ENCODE measurements at places on chromosomes 2 and 18.

- H3K27ac ChIP-seq = no peak overlapping the region
- H3K36me3 ChIP-seq = no peaks in the 10 kb centered on the region
- H3K27me3 ChIP-seq = no peaks in the 10 kb centered on the region
Measured at GRCh38 chr2:141440072-141440635, 690.7 kb downstream of the LRP1B start.

- no peak for DNase-seq
- no peaks in the 10 kb centered on the region for H3K27me3 ChIP-seq
- H3K4me3 ChIP-seq = no peak overlapping the region
- no peaks in the 10 kb centered on the region for H3K4me1 ChIP-seq
Measured at GRCh38 chr2:159256159-159256558, 30.3 kb downstream of the WDSUB1 start.

DNA sequence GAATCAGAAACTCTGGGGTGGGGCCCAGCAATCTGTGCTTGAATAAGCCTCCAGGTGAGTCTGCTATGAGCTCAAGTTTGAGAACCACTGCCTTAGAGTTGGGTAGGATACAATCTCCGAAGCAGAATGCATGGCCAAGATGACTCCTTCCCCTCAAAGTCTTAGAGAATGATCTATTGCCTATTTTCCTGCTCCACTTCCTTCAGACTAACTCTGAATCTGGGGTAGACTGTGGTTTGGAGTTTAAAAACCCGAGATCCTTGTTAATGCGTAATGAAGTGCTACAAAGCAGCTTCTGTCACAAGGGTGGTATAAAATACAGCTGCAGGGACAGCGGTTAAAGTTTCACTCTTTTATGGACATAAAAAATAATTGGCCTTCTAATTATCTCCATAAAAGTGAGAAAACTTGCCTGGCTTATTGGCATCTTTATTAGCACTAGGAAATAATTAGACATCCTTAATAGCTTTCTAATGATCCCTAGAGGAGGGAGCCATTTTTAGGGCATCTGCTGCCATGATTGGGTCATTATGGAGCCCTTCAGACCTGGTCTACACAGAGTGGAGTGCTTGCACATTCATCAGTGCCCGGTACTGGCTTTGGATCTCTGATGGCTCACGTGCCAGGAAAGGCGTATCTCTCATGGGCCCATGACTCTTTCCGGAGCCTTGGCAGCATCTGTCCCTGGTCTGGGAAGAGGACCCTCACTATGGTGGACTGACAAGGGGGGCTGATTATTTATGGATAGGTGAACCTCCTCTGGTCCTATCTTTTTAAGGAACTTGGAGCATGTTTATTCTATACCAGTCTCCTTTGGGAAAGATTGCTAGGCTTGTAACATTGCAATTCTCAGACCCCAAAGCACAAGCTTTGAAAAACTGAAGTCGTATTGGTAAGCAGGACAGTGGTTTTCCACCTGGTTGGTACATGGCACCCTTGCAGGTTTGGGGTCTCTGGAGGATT is 28.2 kb downstream of the SIX2 start:
- no peaks in the 10 kb centered on the region for H3K36me3 ChIP-seq
- no peak overlapping the region for H3K4me3 ChIP-seq
- H3K4me1 ChIP-seq = no peaks in the 10 kb centered on the region

DNA sequence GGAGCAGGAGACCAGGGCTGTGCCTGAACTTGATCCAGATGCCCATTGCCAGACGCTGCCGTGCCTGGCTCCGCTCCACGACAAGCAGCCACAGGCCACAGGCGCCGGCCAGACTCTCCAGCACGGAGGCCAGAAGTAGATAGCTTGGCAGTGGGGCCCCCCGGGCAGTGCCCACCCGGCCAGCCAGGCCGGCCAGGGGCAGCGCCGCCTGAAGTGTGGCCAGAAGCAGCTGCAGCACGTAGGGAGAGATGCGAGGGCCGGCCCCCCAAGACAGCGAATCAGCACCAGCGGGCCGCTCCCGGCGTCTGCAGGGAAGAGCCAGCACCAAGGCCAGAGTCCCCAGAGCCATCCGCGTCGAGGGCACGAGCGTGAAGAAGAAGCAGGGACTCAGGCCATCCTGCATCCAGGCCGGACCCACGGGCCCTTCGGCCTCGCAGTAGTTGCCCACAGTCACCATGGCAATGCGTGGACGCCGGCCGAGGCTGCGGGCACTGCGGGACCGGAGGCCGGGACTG is 484 bp downstream of the ABCB6 start:
- peaks cover 50% of the 10 kb centered on the region for H3K36me3 ChIP-seq
- peak overlapping the region; percentile 80 for H3K4me3 ChIP-seq
- H3K27ac ChIP-seq = peak overlapping the region; percentile 82

DNA sequence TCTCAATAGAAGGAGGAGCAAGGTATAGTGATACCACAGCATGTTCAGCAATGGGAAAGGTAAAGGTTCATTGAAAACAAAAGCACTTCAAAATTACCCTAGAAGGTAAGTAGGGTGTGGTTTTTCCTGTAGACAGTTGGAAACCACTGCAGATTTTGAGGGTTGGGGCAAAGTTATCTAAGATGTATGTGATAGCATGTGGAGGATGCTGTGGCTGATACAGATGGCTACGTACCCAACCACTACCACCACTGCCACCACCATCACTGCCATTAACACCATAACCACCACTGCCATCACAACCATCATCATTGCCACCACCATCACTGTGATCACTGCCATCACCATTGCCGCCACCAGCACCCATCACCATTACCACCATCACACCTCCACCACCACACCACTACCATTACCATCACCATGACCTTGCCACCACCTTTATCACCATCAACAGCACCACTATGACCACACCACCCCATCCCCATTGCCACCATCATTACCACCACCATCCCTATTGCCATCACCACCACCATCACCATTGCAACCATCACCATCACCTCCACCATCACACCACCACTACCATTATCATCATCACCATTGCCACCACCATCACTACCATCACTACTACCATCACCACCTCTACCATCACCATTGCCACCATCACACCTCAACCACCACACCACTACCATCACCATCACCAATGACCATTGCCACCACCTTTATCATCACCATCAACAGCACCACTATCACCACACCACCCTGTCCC is 3.7 kb downstream of the TMSB10 start:
- peaks cover 4% of the 10 kb centered on the region for H3K4me1 ChIP-seq
- no peak for DNase-seq
- peaks cover 8% of the 10 kb centered on the region for H3K36me3 ChIP-seq
- H3K4me3 ChIP-seq = peak overlapping the region; percentile 49
- no peak overlapping the region for H3K27ac ChIP-seq

- H3K36me3 ChIP-seq = no peaks in the 10 kb centered on the region
- H3K4me3 ChIP-seq = no peak overlapping the region
- no peak for DNase-seq
- H3K4me1 ChIP-seq = no peaks in the 10 kb centered on the region
- H3K27ac ChIP-seq = no peak overlapping the region
Measured at GRCh38 chr2:17621781-17622180, 81.3 kb downstream of the VSNL1 start.

DNA sequence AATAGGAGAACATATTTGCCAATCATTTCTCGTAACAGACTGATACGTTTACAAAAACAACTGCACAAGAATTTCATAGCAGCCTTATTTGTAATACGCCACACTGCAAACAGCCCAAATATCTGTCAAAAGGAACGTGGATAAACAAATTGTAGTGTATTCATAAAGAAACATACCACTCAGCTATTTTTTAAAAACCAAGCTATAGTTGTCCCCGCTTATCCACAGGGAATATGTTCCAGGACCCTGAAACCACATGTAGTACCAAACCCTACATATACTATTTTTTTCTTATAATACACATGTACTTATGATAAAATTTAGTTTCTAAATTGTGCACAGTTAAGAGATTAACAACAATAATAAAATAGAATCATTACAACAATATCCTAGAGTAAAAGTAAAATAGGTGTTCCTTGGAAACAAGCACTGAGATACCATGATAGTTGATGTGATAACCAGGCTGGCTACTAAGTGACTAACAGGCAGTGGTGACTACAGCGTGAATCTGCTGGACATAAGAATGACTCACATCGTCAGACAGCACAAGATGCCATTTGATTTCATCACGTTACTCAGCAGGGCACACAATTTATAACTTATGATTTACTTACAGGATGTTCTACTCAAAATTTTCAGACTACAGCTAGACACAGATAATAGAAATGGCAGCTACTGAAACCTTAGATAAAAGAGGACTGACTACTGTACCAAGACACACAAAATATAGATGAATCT is 367.4 kb downstream of the NCKAP5 start:
- no peaks in the 10 kb centered on the region for H3K4me1 ChIP-seq
- peak; percentile 28 for DNase-seq
- H3K27me3 ChIP-seq = no peaks in the 10 kb centered on the region
- no peak overlapping the region for H3K27ac ChIP-seq
- H3K36me3 ChIP-seq = no peaks in the 10 kb centered on the region

DNA sequence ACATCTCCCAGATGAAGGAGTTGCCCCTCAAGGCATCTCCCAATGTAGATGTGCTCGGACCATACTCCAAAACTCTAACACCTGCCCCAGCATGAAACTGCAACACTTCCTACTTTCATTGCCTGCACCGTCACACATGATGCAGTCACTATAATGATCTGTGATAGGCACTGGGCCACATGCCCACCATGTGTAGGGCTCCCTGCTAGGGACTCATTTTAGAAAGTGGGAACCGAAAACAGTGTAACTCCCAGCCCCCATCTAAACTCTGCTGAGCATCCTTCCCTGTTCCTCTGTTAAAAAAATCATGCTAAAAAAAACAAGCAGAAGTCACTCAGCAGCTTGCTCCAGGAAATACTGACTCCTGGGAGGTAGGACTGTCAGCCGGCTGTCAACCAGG is 496.1 kb upstream of the RAB6C start:
- H3K27me3 ChIP-seq = no peaks in the 10 kb centered on the region
- no peak for DNase-seq
- no peak overlapping the region for H3K27ac ChIP-seq
- H3K36me3 ChIP-seq = no peaks in the 10 kb centered on the region
- H3K4me1 ChIP-seq = no peaks in the 10 kb centered on the region

- no peaks in the 10 kb centered on the region for H3K36me3 ChIP-seq
- no peak overlapping the region for H3K4me3 ChIP-seq
- H3K27ac ChIP-seq = no peak overlapping the region
Measured at GRCh38 chr2:56208380-56208779, 24.6 kb downstream of the CCDC85A start.

DNA sequence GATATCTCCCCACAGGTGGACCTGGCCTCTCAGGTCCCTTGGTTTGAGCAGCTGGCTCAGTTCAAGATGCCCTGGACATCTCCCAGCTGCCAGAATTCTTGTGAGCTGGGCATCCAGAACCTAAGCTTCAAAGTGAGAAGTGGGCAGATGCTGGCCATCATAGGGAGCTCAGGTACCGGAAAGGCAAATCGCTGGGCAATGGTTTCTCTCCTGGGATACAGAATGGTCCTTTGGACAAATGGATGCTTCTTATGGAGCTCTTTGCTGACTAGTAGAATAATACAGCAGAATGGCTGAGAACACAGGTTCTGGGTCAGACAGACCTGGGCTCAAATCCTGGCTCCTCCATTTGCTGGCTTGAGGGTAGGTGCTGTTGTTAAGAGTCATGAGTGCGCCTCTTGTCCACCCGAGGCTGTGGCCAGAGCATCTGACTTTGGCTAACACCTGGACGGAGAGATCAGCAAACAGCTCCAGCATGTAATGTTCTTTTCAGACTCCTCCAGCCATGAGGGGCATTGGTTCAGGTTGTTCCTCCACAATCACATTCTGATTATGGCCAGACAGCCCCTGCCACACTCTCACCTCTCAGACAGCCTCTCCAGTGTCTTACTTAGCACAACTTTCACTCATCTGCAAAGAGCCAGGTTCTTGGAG is 7.5 kb downstream of the ABCG8 start:
- H3K36me3 ChIP-seq = no peaks in the 10 kb centered on the region
- no peak overlapping the region for H3K4me3 ChIP-seq
- no peak for DNase-seq
- no peak overlapping the region for H3K27ac ChIP-seq
- no peaks in the 10 kb centered on the region for H3K4me1 ChIP-seq

DNA sequence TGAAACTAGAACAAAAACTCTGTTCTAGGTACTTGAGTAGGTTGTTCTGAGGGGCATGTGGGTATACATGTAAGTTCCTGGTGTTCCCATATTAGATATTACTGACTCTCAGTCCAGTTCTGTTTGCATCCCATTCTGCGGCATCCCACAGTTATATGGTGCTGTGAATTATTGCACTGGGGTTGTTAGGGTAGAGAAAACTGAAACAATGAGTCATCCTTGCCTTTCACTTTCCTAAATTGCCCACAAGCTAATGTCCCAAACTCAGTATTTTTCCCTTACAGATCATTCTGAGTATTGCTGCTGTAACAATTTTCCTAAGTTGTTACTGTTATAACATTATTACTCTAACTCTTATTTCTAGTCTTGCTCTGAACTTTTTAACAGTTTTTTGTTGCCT is 3.0 kb downstream of the WDR75 start:
- no peaks in the 10 kb centered on the region for H3K27me3 ChIP-seq
- DNase-seq = no peak
- H3K4me1 ChIP-seq = peaks cover 3% of the 10 kb centered on the region
- H3K4me3 ChIP-seq = no peak overlapping the region
- H3K27ac ChIP-seq = no peak overlapping the region

DNA sequence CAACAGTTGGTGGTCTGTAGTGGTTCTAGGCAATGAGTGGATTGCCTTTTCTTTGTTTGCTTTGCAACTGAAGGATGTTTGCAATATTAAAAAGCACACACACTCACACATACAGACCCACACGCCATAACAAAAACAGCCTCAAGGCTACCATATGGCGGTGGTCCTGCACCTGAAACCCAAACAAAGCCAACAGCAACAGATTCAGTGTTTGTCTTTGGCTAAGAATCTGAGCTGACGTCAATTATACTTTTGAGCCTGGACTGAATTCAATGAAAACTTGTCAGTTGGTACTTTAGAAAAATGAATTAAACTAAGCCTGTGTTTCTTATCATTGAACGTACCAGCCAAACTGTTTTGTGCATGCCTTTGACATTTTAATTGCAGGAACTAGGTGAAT is 65.0 kb upstream of the NYAP2 start:
- H3K4me1 ChIP-seq = peaks cover 3% of the 10 kb centered on the region
- no peaks in the 10 kb centered on the region for H3K36me3 ChIP-seq
- no peak overlapping the region for H3K4me3 ChIP-seq
- DNase-seq = no peak

- H3K36me3 ChIP-seq = no peaks in the 10 kb centered on the region
- DNase-seq = peak; percentile 66
- no peak overlapping the region for H3K27ac ChIP-seq
- no peak overlapping the region for H3K4me3 ChIP-seq
- H3K4me1 ChIP-seq = peaks cover 19% of the 10 kb centered on the region
- H3K27me3 ChIP-seq = peaks cover 53% of the 10 kb centered on the region
Measured at GRCh38 chr2:219001100-219001576, 7.9 kb upstream of the CRYBA2 start.

GRCh38 chr2:224077773-224078507 is 38.9 kb upstream of the SERPINE2 start:
- DNase-seq = peak; percentile 82
- no peaks in the 10 kb centered on the region for H3K27me3 ChIP-seq
- no peaks in the 10 kb centered on the region for H3K36me3 ChIP-seq
- no peak overlapping the region for H3K27ac ChIP-seq
- H3K4me1 ChIP-seq = peaks cover 4% of the 10 kb centered on the region
- no peak overlapping the region for H3K4me3 ChIP-seq

Data from trophoblast cell (in vitro differentiated cells and primary cell).